NCI-H774 (cell line): ENCODE measurements at places on chromosomes 7 and 10.

- no peak for DNase-seq
These were observed 560.5 kb upstream of the GALNT17 start for GRCh38 chr7:70571403-70571934.

- DNase-seq, result no peak
These were observed 4.4 kb upstream of the TBX20 start for GRCh38 chr7:35258125-35258867.

- DNase-seq, result no peak
These were observed 4.3 kb upstream of the TTYH3 start for GRCh38 chr7:2627258-2628129.

GRCh38 chr7:157566631-157567006, 229.8 kb downstream of the DNAJB6 start:
- no peak for DNase-seq

- DNase-seq, result no peak
These were observed 79.8 kb downstream of the ZNF92 start for GRCh38 chr7:65453341-65454030.

GRCh38 chr10:74333174-74333573, 182.2 kb downstream of the ADK start:
- DNase-seq, result no peak

GRCh38 chr10:44352316-44353127, 32.4 kb downstream of the CXCL12 start:
- DNase-seq, result no peak

DNA sequence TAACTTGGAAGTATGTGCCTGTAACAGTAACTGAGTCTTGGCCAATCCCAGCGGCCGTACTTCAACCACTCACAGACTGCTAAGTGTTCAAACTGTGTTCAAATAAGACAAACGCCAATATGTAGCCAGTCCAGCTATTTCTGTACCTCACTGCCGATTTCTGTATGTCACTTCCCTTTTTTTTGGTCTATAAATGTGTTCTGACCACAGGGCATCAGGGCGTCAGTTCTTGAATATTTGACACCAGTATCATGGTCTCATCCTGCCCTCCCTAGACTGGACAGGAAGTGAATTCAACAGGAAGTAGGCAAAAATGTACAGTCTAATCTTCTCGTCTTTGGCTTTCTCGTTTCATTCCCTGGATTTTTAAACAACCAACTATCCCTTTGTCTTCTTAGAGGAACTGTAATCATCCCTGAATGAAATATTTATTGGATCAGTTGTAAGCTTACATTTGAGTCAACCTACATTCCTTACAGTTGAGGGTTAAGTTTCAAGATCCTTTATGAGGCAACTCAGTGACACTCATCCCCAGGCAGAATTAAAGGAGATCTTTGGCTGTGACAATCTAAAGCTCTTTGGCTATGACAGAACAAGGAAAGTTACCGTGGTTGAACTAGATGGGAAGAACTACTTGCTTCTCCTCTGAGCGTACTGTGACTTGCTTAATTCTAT, 232.7 kb downstream of the NSUN6 start:
- no peak for DNase-seq

- no peak for DNase-seq
These were observed 189.2 kb upstream of the COL1A2 start for GRCh38 chr7:94205529-94205928.

DNA sequence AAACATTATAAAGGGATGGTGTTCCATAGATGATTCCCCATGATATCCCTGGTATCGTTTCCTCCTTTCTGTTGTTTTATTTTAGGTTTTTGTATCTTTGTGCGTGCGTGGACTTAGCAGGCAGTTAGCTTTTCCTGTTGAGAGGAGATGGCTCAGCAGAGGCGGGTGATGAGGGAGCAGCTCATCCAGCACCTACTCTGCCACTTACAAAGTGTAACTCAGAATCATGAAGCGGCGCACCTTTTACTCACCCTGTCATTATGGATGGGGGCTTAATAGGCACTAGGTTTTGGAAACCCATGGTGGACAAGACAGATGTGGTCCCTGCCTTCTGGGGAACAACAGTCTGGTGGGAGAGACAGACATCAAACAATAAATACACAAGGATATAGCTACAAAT, 17.1 kb downstream of the FAM241B start:
- DNase-seq, result no peak

DNA sequence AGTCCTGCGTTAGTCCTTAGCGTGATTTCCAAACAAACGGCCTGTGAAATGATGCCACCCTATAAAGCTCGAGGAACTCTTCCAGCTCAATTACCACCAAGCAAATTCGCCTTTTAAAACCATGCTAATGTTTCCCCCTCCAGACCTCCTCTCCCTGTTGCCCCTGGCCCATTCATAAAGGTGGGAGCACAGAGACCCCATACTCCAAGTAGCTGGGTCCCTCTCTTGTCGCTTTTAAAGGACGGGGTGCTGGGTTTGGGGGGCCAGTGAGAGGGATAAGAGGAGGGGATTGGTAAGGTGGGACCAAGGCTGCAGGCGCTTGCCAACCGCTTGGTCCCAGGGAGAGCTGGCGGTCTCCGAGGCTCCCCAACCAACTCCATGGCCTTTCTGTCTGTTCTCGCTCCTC, 1.2 kb downstream of the HMX2 start:
- no peak for DNase-seq

- DNase-seq, result no peak
These were observed 286.6 kb upstream of the C7orf33 start for GRCh38 chr7:148304083-148304335.

DNA sequence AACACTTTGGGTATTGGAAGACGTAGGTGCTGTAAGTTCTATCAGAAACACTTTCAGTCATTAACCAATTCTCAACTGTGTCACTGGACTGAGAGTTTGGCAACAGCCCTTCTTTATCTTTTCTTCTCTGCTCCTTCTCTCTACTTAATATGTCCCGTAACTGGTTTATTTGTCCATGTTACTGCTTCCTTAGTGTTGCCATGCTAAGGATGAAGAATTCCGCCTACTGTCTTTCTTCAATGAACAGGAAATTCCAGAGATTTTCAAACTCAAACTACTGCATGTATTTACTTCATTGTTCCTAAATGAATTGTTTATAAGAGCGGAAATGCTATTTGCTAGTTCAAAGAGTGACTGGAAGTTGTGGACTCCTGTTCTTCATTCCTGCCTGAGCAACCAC, 143.7 kb downstream of the TAX1BP1 start:
- DNase-seq, result no peak

DNA sequence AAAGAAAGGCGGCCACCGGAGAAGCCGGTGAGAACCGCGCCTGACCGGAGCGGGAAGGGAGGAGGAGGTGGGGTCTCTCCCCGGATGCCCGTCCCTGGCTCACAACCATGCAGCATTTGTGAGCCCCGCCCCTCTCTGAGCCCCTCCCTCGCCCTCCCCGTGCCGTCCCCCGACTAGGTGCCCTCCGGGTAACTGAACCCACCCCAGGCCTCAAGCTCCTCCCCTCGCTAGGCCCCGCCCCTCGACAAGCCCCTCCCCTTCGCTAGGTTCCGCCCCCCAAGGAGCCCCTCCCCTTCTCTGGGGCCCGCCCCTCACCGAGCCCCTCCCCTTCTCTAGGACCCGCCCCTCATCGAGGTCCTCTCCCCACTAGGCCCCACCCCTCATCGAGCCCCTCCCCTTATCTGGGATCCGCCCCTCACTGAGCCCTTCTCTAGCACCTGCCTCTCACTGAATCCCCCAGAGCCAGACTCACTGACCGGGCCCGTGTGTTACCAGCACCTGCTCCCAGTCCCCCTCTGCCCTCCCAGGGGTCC, 42.2 kb upstream of the HSPB1 start:
- peak; percentile 47 for DNase-seq

- no peak for DNase-seq
These were observed 135.7 kb downstream of the INHBA start for GRCh38 chr7:41567031-41567730.

- DNase-seq, result no peak
These were observed 22.5 kb downstream of the LRRN3 start for GRCh38 chr7:111113263-111114017.

GRCh38 chr7:152674860-152675758, 832 bp downstream of the XRCC2 start:
- peak; percentile 76 for DNase-seq

DNA sequence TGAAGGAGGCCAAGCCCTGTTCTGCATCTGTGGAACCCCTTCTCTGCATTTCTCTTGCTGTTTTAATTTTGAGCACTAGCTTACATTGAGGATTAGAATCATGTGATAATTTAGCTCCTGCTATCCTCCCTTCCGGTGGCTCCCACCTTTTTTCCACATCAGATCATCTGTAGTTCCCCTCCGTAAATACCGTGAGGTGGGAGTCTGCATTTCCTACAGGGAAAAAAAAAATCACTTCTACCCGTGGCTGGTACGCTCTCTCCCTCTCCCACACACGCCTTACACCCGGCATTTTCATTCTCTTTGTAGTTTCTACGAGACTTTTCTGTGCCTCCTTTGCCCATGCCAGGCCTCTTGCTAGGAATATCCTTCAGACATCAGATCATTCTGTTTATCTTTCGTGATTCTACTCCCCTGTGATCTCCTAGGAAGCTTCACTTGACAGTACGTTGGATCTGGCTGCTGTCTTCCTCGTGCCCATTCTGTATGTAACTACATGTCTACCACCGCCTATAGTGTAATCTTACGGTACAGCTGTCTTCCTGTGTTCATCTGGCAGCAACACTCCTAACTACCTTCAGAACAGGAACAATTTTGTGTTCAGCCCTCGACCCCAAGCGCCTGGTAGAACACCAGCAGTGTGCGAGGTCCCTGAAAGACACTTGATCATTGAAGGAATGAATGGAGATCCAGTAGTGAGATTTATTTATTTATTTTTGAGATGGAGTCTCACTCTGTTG, 41.7 kb upstream of the OCM start:
- no peak for DNase-seq

DNA sequence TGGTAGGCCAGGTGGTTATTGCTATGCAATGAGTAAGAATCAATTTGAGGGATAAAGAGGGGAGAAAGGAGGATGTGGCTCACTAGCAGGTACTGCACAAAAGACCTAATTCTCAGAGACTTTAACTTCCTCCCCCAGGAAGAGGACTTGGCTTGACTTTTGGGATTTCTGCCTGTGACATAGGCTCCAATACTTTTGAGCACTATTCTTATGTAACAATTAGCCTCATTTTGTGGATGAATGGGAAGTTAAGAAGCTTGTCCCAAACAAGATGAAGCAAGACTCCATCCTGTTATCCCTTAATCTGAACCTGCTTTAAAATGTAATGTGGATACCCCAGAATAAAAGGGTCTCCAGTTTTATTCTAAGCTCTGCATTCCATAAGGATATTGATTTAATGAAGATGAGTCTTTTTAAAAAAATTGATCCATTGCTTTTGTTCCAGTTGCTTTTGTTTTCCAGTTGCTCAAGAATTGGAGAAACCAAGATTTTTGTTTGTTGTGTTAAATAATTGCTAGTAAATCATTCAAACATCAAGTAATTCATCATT, 218.5 kb downstream of the SNX13 start:
- no peak for DNase-seq

- no peak for DNase-seq
These were observed 2.0 kb downstream of the CYP3A7 start for GRCh38 chr7:99733003-99733402.

- DNase-seq, result no peak
These were observed 250.2 kb downstream of the BUB3 start for GRCh38 chr10:123404357-123404756.

- no peak for DNase-seq
These were observed 16.1 kb upstream of the TMEM178B start for GRCh38 chr7:141057788-141058187.

DNA sequence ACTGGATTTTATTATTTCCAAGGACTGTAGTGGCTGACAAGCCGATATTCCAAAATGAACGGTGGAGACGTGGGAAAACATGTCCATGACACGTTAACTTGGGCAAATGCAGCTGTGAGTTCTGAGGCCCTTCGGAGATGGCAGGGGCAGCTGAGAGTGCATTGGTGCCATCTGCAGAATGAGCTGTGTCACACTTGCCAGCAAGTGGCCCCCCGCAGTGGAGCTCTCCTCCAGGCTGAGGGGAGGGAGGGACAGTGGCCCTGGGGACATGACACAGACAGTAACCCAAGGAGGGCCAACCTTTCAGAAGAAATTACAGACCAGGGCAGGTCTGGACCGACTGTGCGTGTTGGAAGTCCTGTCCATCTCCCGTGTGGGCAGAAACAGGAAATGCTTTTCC, 139.4 kb downstream of the SVIL start:
- DNase-seq, result no peak

DNA sequence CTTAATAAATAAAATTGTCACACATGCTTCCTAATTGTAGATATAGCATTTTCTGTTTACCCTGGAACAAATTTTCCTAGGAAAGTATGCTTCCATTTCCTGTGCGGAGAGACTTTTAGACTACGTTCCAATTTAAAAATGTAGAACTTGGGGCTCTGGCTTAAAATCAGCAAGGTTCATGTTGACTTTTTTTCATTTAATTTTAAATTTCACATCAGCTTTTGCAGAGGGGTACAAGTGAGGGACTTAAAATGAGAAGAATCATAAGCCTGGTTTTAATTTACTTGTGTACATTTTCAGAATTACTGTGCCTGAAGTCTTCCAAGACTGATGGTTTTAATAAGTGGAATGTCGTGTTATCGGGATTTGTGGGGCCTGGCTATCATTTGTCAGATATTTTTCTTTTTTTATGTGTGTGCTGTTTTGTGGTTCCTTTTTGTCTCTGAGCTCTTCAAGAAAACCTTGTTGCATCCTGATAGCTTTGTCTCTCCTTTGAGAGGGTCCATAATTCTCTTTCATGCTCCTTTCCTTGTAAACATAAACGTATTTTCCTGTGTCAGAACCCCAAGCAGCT, 8.8 kb upstream of the ATRNL1 start:
- no peak for DNase-seq

- no peak for DNase-seq
These were observed 97.8 kb upstream of the PPIF start for GRCh38 chr10:79249186-79250121.

DNA sequence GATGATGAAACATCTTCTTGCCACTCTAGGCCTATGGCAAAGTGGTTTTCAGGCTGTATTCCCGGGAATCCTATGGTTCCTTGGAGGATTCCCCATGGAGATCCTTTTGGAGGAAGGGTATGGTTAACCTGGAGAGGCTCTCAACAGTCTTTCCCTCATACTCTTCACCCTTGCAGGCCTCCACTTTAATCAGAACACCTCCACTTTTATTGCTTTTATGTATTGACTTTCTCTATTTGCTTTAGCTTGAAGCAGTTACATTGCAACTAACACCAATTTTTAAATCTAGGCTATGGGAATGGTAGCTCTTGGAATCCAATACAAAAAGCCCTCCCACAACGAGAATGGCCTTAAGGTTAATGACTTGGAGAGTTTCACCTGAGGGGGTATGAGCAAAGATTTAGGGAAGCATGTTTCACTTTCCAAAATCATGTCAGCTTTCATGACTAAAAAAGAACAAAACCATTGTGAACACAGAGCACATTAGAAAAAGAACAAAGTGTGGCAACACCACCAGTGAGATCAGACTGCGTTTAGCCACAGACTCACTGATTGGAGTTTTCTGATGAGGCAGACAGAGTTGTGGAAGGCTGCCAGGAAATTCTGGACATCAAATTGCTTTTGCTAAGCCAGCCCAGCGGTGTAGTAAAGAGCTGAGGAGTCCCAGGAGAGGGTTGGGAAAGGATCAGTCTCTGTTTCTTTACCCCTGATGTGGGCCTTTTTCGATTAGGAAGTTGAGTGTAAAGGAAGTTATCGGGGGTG, 130.4 kb upstream of the BMPER start:
- no peak for DNase-seq
